Left ventricle myocardium superior (tissue), 1 donor: ENCODE measurements at places on chromosomes 2 and 18. TPM values are rescaled to one million over a fixed set of nuclear protein-coding genes. Genes with fewer than 3 reads are reported as not detected.

CHN1 gene
- total RNA-seq = 16.6 TPM

GRCh38 chr2:120272763-120273481 lies 20.3 kb downstream of the RALB start:
- no peak for DNase-seq

DNA sequence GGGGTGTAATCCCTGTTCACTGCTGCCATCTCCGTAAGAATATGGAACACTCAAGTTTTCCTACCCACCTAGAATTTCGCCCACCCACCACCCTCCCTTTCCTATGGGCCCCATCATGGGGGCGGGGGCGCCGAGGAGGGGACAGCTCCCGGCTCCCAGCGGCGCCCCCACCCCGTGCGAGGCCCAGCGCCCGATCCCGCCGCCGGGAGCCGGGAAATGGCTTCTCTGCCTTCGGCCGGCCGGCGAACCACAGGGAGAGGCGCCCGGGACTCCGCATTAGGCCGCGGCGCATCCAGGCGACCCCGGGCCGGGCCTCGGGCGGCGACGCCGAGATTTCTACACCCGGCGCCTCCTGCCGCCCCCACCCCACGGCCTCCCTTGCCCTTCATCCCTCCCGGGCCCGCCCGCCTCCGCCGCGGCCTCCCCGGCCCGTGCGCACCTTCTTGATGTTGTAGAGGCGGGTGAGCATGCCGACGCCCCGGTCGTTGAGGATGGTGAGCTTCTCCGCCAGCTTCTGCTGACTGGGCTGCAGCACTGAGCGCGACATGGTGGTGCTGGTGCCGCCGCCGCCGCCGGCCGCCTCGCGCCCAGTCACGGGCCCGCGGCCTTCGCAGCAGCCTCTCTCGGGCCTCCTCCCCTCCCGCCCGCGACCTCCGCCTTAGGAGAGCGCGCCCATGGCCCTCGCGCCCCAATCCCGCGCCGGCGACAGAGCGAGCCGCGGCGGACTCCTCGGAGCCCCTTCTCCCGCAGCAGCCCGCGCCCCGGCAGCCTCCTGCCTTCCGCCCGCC lies 510 bp downstream of the NCKAP1 start:
- no peak for DNase-seq

- no peak for DNase-seq
These were observed 95.1 kb upstream of the NT5C1B start for GRCh38 chr2:18684206-18685038.

GCG gene
- not detected for total RNA-seq

DNA sequence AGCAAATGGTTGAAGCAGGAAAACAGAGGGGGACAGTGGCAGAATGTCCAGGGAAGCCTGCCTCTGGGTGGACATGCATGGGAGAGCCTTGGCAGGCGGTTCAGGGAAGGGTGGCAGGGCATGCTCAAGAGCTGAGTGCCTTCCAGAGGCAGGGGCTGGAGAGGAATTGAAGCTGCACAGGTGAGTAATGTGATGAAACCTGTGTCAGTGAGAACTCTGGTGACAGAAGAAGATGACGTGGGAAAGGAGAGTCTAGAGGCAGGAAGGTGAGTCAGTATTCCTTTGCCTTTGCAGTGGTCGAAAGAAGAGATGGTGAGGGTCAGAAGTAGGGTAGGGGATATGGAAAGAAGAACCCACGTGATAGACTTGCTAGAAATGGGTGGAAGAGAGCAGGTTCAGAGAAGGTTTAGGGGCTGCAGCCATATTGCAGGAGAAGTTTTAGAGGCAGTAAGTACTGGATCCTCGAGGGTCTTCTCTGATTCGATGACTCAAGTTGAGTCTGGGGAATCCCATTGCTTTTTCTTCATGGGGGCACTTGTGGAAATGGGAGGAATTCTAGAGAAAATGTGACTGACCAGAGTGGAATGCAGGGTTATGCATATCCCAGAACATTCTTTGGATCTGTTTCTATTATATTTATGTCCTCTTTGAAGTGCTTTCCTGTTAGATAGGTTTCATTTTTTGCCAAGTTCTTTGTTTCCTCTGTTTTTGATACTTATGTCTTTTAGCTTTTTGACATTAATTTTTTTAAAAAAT lies 37.4 kb downstream of the TMEM87B start:
- DNase-seq = no peak

GRCh38 chr18:13649397-13650390 lies 76.7 kb downstream of the FAM210A start:
- no peak for DNase-seq
